ENCODE measurements at places on chromosomes 4 and X.

- no peak for DNase-seq
Observed at GRCh38 chrX:30538271-30538670, 39.3 kb downstream of the TASL start.

GRCh38 chrX:40245488-40246071, 147.8 kb upstream of the BCOR start:
- no peak for DNase-seq

GRCh38 chrX:97605271-97605670, 721.6 kb downstream of the RPA4 start:
- no peak for DNase-seq

GRCh38 chrX:69264158-69264581, 98.9 kb upstream of the PJA1 start:
- DNase-seq: no peak

DNA sequence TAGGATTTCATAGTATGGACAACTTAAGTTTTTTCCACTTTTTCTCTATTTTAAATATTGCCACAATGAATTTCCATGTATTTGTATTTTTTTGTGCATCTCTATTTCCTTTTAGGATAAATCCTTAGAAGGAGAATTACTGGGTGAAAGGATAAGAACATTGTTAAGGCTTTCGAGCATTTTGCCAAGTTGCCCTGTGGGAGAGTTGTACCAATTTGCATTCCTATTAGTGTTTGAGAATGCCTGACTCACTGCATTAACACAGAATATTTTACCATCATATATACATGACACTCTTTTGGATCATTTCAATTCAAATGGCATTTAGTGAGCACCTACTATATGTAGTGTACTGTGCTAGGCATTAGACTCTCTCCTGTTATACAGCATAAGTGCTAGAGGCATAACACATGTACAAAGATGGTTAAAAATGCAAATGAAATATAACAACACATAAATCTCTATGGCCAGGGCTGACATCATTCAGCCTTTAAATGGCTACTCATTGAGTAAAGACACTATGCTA, 57.0 kb downstream of the PLAC1 start:
- no peak for DNase-seq

DNA sequence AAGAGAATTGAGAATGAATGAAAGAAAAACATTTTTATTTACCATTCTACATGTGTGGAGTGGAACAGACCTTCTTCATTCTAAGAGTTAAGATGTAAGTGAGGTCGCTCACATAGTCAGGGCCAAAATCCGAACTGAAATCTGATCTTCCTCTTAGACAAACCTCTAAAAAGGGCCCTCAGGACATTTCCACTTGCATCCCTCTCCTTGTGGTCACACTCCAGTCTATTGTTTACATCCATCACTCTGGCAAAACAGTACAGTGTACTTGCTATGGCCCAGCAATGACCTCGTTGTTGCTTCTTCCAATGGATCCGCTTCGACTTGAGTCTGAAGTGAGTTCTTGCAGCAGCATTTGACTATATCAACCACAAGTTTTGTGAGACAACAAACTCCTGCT, 54.2 kb downstream of the MOSPD2 start:
- DNase-seq: no peak

DNA sequence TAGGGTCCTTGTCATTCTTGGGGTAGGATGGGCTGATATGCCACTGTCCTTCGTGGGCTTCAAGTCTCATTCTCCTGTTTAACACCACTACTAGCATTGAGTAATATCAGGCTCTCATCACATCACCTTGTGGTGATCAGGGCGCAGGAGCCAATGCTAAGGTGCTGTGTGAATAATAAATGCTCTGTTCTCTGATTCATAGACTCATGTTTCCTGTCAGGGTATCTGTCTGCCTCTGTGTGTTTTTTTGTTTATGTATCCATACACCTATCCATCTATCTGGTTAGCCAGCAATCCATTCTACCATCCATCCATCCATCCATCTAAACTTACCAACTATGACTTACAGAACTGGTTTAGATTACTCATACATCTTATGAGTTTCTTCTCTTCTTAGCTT, 525.1 kb upstream of the ATOH1 start:
- DNase-seq: no peak

- DNase-seq: no peak
Observed at GRCh38 chrX:92231391-92231790, 452.2 kb downstream of the PCDH11X start.

DNA sequence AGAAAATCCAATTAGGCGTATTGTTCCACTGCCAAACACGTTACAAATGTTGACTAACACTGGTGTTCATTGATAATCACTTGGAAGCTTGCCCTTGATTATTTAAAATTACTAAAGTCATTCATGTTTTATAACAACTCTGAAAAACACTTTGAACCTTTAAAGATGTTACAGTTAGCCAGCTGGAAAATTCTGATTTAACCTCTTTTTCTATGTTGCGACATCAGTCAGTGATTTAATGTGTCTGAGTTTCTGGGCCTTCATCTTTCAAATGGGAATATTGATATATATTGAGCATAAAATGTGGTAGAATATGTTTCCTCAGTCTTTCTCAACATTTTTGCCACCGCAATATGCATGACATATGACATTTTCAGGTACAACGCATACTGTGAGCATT, 274.1 kb upstream of the TENM3 start:
- DNase-seq: no peak

GRCh38 chr4:122635205-122635604, 14.3 kb upstream of the IL21 start:
- no peak for DNase-seq

DNA sequence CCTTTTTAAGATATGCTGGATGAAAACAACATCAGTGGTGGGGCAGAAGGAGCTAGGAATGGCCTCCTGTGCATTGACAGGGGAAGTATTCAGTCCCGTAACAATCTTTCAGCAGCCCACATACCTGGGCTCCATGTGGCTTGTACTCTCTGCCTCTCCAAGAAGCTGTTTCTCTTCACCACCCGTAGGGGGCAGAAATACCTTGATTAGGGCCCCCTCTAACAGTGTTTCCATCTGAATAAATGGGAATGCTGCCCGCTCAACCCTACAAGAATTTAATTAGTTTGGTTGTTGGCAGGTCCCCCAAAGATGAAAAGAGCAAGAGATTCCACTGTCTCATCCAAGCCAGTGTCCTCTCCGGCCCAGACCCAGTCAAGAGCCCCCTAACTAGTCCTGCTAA, 155.2 kb downstream of the SMIM20 start:
- no peak for DNase-seq

- DNase-seq: peak; percentile 12
Observed at GRCh38 chr4:22573198-22573597, 57.3 kb upstream of the ADGRA3 start.

GRCh38 chr4:41934514-41934900, 722 bp upstream of the TMEM33 start:
- no peak for DNase-seq

DNA sequence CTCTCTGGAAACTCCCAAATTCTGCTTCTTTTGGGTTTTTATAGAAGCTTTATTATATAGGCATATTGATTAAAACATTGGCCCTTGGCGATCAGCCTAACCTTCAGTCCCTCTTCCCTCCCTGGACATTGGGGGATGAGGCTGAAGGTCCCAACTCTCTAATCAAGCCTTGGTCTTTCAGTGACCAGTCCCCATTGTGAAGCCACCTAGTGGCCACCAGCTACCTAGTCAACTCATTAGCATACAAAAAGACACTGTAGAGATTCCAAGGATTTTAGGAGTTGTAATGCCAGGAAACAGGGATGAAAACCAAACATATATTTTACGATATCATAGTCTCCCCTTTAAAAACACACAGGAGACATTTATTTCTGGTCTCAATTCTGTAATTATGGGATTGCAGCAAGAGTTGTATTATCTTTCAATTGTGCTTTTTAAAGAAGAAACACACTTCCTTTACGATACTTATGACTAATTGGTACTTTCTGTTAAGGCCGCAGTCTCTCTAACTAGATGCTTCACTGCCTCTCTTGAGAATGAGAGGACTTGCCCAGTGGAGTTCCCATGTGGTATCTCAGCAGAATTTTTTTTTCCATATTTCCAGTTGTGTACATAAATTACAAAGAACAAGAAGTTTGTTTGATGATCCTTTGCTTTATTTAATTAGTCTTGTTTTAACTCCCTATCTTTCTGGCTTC, 58.2 kb downstream of the WDR17 start:
- no peak for DNase-seq

DNA sequence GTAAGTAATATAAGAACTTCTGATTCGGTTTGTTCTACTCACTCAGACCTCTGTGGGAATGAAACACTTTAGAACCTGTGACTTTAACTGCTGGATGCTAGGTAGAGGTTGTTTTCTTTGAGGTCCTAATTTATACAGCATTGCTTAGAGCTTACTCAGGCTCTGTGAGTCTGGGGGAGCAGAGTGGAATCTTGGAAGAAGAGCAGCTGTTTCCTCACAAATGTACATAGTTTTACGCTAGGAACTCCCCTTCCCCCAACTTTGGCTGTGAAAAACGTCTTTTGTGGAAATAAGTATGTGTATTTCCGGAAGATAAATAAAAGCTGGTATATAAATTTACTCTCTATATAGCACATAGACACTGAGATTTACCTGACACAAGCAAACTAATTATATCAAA, 141.4 kb downstream of the NAA11 start:
- no peak for DNase-seq

GRCh38 chrX:109299091-109299490, 182.8 kb downstream of the GUCY2F start:
- DNase-seq: no peak

GRCh38 chr4:94531991-94532789, 80.4 kb downstream of the PDLIM5 start:
- DNase-seq: no peak

GRCh38 chr4:81445196-81445595, 26.5 kb downstream of the RASGEF1B start:
- DNase-seq: no peak

GRCh38 chrX:74297766-74298165, 6.2 kb upstream of the ZCCHC13 start:
- DNase-seq: no peak

DNA sequence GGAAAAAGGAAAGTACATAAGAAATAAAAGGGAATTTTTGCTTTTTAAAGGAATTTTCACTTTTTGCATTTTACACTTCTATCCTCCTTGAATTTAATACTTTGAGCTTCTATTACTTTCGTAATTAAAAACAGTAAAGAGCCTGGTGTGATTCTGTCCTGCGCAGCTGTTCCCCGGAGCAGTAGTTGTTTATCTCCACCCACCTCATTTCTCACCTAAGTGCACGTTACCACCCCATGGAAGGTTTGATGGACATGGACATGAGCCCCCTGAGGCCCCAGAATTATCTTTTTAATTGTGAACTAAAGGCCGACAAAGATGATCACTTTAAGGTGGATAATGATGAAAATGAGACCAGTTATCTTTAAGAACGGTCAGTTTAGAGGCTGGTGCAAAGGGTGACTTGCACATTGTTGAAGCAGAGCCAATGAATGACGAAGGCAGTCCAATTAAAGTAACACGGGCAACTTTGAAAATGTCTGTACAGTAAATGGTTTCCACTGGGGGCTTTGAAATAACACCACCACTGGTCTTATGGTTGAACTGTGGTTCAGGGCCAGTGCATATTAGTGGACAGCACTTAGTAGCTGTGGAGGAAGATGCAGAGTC, 52.1 kb upstream of the TEX13D start:
- DNase-seq: no peak

GRCh38 chr4:174553828-174554227, 31.5 kb upstream of the HPGD start:
- no peak for DNase-seq

DNA sequence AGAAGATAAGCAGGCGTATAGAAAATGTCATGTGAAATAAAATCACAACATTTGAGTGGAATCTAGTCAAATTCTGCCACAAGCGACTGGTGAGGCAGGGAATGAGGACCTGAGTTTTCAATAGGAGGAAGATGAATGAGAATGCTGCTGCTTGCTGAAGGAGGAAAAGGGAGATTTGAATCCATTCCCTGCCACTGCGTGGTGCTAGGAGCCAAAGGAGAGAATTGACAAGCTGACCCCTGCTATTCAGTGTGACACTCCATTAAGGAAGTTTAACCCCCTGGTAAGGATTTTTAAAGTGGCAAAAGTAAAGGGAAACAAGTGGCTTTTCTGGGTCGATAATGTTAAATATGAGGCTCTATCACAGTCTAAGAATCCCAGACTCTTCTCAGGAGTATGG, 314.0 kb downstream of the NAF1 start:
- DNase-seq: no peak

GRCh38 chr4:150874338-150875226, 140.5 kb downstream of the LRBA start:
- DNase-seq: no peak

DNA sequence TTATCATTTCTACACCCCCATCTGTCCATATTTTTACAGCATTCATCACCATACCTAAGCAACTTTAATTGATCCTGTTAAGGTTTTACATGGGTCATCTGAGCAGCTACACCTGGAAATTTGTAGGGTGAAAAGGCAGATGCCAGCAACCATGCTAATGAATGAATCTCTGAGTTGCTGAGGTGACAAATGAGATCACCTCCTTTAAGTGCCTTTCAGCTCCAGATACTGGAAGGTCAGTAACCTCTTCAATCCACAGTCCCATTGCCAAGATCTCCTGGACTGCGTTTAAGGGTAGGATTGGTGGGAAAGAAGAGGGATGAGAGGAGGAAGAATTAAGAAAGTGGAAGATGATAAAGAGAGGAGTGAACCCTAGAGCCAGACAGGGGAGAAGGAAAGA, 8.5 kb upstream of the BMP3 start:
- DNase-seq: no peak

DNA sequence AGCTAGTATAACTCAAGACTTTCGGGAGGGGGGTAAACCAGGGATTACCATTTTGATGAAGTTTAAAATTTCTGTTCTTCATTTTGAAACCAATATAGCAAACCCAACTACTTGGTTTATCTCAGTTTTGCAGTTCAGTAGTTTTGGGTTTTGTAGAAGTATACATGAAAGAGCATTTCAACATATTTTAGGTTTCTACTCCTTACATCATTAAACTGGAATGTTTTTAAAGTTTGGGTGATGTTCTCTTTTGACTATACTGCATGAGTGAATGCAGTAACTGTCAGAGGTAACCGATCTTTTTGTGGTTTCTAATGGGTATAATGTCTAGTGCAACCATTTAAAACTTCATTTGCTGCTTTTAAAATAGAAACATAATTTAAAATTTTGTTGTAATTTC, 248.3 kb upstream of the MAD2L1 start:
- no peak for DNase-seq

- DNase-seq: no peak
Observed at GRCh38 chrX:23621621-23622265, 45.5 kb upstream of the PRDX4 start.

DNA sequence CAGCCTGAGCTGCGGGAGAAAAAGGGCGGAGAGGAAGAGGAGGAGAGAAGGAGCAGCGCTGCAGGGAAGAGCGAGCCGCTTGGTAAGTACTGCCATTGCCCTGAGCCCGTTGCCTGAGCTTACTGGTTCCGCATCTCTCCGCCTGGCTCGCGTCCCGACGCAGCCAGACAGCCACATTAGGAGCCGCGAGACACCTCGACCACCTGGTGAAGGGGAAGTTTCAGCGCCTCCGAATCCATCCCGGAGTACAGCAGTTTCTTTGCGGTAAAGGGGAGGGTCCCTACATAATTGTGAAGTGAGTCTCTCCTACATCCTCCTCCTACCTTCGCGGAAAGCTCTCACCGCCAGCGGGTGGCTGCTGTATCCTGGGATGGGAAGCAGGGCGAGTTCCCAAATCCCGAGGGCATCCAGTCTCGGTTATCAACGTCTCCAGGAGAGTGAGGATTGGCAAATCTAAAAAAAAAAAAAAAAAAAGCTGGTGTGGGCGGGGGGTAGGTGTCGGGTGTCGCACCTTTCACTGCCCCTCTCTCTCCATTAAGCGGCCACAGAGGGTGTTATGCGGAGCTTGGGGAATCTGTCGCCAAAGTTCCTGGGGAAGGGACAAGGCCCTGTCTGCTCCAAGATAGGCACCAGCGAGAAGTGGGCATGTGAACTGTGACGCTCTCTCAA, 7.9 kb downstream of the TBX22 start:
- no peak for DNase-seq

Data from caudate nucleus (tissue), 63 donors.